Posterior vena cava (tissue), 2 donors: ENCODE measurements at places on chromosomes 5 and 9. TPM values are rescaled to one million over a fixed set of nuclear protein-coding genes. Genes with fewer than 3 reads are reported as not detected.

GRCh38 chr5:113273948-113274347 is 160.8 kb downstream of the TSSK1B start:
- DNase-seq = no peak

The JAKMIP2 gene
- total RNA-seq = 0.10 TPM

DNA sequence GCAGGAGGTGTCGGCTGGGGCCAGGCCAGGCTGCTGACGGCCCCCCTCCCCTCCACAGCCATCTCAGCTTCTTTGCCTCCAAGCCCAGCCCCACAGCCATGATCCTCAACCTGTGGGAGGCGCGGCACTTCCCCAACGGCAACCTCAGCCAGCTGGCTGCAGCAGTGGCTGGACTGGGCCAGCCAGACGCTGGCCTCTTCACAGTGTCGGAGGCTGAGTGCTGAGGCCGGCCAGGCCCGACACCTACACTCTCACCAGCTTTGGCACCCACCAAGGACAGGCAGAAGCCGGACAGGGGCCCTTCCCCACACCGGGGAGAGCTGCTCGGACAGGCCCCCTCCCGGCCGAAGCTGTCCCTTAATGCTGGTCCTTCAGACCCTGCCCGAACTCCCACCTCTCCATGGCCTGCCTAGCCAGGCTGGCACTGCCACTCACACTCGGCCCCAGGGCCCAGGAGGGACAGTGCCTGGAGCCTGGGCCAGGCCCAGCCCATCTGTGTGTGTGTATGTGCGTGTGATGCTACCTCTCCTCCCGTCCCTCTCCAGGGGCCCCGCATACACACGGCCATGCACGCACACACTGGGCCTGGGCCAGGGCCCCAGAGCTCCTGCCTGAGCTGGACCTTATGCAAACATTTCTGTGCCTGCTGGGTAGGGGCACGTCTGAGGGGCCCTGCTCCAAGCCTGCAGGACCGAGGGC is 19.3 kb downstream of the HK3 start:
- no peak for DNase-seq

GRCh38 chr9:68555437-68556150 is 14.9 kb upstream of the TMEM252 start:
- no peak for DNase-seq

GRCh38 chr5:115952588-115952987 is 9.7 kb upstream of the LVRN start:
- no peak for DNase-seq

DNA sequence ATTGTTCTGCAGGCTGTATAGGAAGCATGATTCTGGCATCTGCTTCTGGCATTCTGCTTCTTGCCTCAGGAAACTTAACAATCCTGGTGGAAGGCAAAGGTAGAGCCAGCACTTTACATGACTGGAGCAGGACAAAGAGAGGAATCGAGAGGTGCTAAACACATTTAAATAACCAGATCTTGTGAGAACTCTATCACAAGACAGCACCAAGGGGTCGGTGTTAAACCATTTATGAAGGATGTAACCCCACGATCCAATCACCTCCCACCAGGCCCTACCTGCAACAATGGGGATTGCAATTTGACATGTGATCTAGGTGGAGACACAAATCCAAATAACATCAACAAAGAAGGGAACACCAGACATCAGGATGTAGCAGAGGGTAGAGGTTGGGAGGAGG is 221.5 kb downstream of the CDH12 start:
- DNase-seq = no peak

GRCh38 chr9:68769852-68770251 is 64.8 kb downstream of the PIP5K1B start:
- no peak for DNase-seq

GRCh38 chr5:133128066-133128465 is 76.3 kb downstream of the HSPA4 start:
- peak; percentile 5 for DNase-seq

DNA sequence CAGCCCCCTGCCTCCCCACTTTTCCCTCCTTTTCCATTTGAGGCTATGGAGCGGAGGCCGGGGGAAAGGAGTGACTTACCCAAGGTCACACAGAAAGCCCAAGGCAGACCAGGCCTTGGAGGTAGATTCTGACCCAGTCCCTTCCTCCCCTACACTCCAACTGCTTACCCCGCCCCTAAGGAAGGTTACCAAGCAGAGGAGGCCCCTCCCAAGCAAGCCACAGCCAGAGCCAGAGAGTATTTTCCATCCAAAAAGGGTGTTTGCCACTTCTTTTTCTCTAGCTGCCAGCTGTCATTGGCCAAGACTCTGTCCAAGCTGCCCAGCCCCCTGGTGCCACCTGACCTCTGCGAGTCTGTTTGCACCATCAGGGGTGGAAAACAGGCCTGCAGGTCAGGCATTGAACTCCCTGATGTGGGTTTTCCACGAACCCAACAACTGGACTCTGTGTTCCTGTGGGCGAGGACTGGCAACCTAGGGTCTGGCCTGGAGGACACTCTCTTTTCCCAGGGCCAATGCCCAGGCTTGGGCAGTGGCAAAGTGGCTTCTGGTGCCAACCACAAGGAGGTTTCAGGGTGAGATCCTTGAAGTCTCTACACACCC is 6.3 kb upstream of the ASS1 start:
- DNase-seq = no peak

GRCh38 chr9:103167530-103167929 is 172.4 kb downstream of the CYLC2 start:
- DNase-seq = no peak

GRCh38 chr5:32777222-32777621 is 66.1 kb downstream of the NPR3 start:
- no peak for DNase-seq

The FGF10 gene
- 12.2 TPM for total RNA-seq

DNA sequence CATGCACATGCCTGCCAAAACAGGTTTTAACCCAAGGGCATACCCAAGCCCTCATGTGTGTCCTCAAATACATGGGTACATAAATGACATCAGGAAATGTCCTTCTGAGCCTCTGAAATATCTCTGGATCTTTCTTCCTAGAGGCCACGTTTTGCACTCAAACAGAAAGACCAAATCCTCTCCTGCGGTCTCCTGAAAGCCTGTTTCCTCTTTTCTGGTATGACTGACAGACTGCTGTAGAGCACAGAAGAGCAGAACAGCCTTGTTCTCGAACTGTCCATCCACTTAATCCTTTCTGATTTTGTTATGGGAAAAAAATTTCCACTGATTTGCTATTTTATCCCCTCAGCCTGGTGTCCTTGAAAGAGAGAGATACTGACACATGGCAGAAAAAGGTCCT is 107.2 kb downstream of the ASTN2 start:
- DNase-seq = no peak

- no peak for DNase-seq
These were observed 125.3 kb upstream of the ABCA1 start for GRCh38 chr9:105053209-105053652.

The AGXT2 gene
- total RNA-seq = not detected

The PCDHAC2 gene
- total RNA-seq = 0.33 TPM

The PCDHGA12 gene
- 11.6 TPM for total RNA-seq

DNA sequence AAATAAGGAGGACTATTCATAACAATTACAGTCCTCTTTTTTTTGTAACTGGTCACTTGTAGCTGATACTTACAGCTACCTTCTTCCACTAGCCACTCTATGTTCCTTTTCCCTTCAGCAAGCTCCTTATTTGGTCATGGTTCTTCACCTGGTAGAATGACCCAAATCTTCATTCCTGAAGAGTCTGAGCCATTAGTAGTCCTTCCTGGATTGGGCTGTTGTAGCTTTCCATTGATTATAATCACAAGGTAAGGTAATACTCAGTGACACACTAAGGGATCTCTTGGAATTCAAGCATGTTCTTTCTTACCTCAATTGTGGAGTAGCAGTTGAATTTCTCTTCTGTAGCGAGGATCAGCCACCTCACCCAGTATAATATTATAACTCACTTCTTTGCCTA is 25.5 kb upstream of the ITGA2 start:
- no peak for DNase-seq

The GLDC gene
- 0.32 TPM for total RNA-seq

DNA sequence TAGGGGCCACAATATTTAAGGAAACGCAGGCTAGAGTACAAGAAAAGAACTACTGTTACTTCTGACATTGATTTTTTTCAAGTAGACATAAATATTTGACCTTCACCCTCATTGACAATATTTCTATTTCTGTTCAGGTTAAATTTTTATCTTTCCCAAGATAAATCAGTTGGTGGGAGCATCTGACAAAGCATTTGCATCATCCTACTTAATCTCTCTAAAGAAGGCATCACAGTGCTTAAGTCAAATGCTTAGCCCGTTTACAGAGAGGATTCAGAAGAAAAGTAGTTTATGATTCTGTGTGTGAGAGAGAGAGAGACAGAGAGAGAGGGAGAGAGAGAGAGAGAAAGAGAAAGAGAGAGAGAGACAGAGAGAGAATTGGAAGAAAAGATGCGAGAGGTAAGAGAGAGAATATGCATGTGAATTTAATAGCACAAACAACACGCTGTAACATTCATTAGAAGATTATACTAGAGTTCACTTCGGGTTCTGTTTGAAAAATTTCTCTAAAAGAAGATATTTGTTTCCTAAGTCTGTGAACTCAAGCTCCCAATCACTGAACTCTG is 1093.3 kb upstream of the CDH6 start:
- no peak for DNase-seq
